ENCODE measurements at places on chromosomes 5 and 9. TPM values are rescaled to one million over a fixed set of nuclear protein-coding genes. Genes with fewer than 3 reads are reported as not detected.

The LMBRD2 gene
- 5.2 TPM for total RNA-seq

The PRDM9 gene
- total RNA-seq, result not detected

The SLCO6A1 gene
- total RNA-seq, result not detected

The PNPLA7 gene
- total RNA-seq, result 1.9 TPM

The GABRA6 gene
- total RNA-seq, result not detected

Data from endothelial cell of umbilical vein (primary cell).